ENCODE measurements at places on chromosomes 12 and 14. TPM values are rescaled to one million over a fixed set of nuclear protein-coding genes. Genes with fewer than 3 reads are reported as not detected.

DNA sequence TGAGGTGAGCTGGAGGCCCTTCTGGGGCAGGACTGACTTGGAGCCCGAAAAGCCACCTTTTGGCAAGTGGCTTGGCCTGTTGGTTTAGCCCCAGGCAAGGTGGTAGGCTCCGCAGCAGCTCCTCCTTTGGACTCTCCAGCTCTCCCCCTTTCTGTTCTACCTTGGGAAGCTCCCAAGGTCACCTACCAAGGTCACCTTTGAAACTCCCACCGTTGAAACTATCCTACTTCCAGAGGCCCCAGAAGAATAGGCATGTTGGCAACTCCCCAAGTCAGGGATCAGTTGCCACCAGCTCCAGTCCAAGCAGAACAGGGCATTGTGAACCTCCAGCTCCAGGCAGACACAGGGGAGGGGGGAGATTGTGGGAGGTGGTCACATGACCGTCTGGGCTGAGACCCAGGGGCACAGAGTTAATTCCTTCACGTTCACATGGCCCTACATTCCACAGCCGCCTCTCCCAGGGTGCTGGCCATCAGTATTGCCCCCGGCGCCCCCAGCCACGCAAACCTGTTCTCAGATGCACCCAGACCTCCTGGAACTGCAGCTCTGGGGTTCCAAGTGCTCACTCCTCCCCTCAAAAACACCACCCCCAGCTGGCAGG, 14.4 kb downstream of the IRF2BPL start:
- no peak for DNase-seq
- no peaks in the 10 kb centered on the region for H3K36me3 ChIP-seq
- no peak overlapping the region for H3K27ac ChIP-seq

DNA sequence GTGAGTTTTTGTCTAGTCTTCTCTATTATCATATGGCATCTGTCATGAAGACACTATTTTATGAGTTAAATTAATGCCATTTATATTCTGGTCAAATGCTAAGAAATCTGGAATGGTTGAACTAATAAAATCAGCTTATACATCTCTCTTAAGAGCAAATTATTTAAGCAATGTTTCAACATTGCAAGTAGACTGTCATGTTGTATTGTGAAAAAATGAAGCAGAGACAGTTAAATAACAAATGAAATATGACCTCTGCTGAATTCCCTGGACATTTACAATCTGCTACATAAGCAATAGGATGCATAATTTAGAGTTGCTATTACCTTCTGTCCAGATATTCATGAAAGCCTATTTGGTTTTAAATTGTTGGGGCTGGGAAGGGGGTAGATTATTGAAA, 30.6 kb downstream of the NAV3 start:
- no peak overlapping the region for H3K27ac ChIP-seq
- no peak for DNase-seq
- H3K4me1 ChIP-seq, result no peaks in the 10 kb centered on the region
- H3K27me3 ChIP-seq, result no peaks in the 10 kb centered on the region
- H3K36me3 ChIP-seq, result no peaks in the 10 kb centered on the region
- no peak overlapping the region for H3K4me3 ChIP-seq

GRCh38 chr12:130708648-130709047, 7.5 kb downstream of the RIMBP2 start:
- peaks cover 13% of the 10 kb centered on the region for H3K27me3 ChIP-seq
- DNase-seq, result no peak
- H3K36me3 ChIP-seq, result no peaks in the 10 kb centered on the region
- H3K27ac ChIP-seq, result no peak overlapping the region
- no peaks in the 10 kb centered on the region for H3K4me1 ChIP-seq
- no peak overlapping the region for H3K4me3 ChIP-seq

The CLEC2D gene
- total RNA-seq, result 446 TPM

- peaks cover 2% of the 10 kb centered on the region for H3K27me3 ChIP-seq
- H3K27ac ChIP-seq, result no peak overlapping the region
- H3K4me1 ChIP-seq, result no peaks in the 10 kb centered on the region
- H3K4me3 ChIP-seq, result no peak overlapping the region
Measured at GRCh38 chr12:19005257-19005801, 124.2 kb upstream of the PLEKHA5 start.

The TTC7B gene
- total RNA-seq, result 8.8 TPM
